ENCODE measurements at places on chromosomes 5 and 9.

DNA sequence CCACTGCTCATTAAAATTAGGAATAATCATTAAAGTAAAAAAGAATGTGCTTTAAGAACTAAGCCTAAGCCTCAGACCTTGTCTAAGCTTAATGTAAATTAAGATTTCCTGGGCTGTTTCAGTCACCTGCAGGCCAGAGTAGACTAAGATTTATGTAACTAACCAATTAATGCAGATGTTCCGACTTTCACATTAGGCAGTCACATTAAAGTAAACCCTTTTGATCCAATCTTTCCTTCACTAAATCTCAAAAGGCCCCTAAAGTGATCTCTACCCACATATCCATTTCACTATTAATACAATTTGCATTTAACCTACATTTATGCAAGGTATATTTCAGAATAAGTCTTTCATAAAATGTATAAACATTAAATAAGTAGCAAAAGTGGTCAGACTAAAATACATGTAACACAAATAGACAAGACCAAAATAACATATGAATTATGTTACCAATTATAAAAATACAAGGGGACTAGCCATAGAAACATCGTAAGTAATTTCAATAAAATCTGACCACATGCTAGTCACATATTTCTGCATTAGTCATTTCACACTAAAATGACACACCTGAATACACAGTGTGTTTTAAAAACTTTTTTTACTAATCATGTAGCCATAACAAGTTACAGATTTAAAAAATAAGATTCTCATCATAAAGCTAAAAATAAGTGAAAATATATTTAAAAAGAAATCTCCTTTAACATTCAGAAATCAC, 7.7 kb downstream of the NR3C1 start:
- DNase-seq, result no peak

GRCh38 chr9:124569942-124570341, 62.7 kb upstream of the NR5A1 start:
- no peak for DNase-seq

GRCh38 chr5:125220284-125220683, 473.8 kb upstream of the ZNF608 start:
- DNase-seq, result no peak

- no peak for DNase-seq
These were observed 145.2 kb upstream of the IQGAP2 start for GRCh38 chr5:76257897-76258296.

DNA sequence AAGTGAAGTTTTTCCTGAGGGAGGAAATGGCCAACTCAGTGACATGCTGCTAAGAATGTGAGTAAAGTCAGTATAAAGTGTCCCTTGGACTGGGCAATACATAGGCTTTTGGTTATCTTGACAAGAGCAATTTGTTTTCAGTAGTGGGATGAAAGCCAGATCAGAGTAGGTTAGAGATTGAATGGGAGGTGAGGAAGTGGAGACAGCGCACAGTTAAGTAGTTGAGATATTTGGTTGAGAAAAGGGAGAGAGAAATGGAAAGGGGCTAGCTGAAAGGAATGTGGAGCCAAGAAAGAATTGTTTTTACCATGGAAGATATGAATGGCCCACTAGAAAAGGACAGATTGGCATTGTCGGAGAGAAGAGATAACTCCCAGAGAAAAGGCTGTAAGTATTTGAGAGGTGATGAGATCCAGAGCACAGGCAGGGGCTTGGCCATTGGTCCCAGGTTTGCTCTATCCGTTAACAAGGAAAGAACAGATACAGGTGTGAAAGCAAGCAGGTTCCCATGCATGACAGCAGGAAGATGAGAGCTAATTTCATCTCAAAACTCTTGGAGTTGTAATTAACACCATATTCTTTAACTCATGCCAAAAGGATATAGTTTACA, 392.0 kb downstream of the NR2F1-AS1 start:
- no peak for DNase-seq

- no peak for DNase-seq
These were observed 598.3 kb downstream of the CCDC171 start for GRCh38 chr9:16150938-16151650.

DNA sequence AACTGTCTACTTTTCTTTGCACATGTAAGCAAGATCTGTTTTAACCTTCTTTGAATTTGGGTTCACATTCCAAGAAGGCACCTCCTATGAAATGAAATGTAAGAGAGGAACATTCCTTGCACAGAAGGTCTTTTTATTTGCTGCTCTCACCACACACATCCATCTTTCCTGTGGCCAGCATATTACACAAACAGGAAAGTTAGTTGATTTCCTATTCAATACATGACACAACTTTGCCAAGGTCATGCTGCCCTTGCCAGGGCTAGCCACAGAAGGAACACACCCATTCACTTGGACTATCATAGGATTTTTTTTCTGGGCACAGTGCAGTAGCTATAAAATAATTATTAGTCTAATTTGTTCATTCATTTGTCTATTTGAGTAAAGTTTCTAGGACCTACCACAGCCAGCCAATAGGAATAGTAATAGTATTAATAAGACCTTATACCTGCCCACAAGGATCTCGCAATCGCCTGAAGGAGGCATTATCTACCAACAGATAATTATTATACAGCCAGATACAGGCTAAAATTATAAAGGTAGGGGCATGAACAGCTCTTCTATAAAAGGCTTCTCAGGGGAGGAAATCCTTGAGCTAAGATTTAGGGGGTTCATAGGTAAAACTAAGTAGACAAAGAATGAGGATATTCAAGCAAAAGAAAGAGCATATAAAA, 78.1 kb upstream of the NREP start:
- no peak for DNase-seq

DNA sequence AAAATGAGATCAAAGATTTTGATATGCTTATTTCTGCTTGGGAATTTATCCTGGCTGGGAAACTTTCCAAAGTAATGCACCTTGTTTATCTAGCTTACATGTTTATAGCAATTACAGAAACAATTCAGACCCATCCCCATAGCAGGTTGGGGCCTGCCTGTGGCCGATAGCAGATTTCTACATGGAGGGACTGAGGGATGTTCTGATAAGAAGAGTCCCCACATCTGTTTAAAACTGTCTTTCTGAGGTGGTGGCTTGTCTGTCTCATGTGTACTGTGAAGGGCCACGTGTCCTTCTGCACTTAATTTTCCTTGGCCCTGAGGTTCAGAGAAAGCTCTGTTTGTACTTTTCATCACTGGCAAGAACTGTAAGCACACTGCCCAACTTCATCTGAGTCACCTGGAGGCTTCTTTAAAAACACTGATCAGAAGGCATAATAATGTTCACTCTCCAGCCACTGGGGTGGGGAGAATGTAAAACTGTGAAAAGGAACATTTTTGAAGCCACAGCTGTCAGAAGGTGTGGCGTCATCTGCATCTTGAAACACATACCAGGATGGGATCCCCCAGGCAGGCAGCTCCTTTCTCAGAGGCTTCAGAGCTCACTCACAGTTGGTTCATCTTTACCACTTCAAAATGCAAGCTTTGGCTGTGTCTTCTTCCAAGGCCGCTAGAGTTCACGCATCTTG, 80.3 kb downstream of the MAP1B start:
- DNase-seq, result no peak

- DNase-seq, result no peak
These were observed 66.1 kb upstream of the EDIL3 start for GRCh38 chr5:84450617-84451414.

DNA sequence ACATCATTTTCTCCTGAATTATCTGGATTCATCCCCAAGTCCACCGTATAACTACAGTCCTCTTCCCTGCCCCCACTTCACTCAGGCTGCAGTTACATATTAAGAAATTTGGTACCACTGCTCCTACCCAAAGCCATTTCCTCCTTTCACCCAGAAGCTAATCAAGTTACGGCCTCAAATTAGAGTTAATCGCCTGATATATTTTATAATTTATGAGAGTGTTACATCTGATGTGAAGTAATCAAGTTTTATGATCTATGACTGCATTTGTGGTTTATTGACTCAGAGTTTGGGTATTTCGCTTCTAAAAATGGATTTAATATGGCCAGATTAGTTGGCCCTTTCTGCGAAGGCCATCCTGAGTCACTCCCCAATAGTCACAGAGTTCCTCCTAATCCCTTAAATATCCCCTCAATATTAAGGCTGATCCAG, 223.6 kb upstream of the KIF2A start:
- no peak for DNase-seq

Data from activated T-helper 9 cell treated with anti-CD3 and anti-CD28 coated beads, Interleukin-2, amount 50 U/mL, for 16 hours (primary cell).